ENCODE measurements at places on chromosomes 2 and 18. TPM values are rescaled to one million over a fixed set of nuclear protein-coding genes. Genes with fewer than 3 reads are reported as not detected.

Gene GALR1
- total RNA-seq: 4.0 TPM

DNA sequence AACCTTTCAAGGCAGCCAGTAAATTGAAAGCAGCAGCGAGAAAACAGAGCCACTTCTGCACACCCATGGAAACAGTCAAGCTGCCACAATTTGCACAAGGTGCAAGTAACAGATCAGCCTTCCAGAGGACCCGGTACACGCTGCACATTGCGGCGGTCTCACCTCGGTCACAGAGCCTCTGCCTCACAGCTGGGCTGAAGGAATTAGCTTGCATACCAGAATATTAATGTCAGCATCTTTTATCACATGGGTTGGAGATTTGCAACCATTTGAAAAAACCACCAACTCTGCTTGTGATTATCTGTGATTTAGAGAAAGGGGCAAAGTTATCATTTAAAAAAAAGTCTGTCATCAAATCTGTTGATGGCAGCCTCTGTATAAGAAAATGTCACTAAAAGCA lies 330.5 kb upstream of the TCF4 start:
- peaks cover 4% of the 10 kb centered on the region for H3K27me3 ChIP-seq
- no peak for DNase-seq
- no peak overlapping the region for H3K27ac ChIP-seq
- H3K36me3 ChIP-seq: peaks cover 2% of the 10 kb centered on the region
- no peak overlapping the region for H3K4me3 ChIP-seq

GRCh38 chr2:163266772-163267171 lies 428.2 kb upstream of the KCNH7 start:
- no peaks in the 10 kb centered on the region for H3K27me3 ChIP-seq
- no peak overlapping the region for H3K27ac ChIP-seq
- no peak overlapping the region for H3K4me3 ChIP-seq
- DNase-seq: no peak
- H3K4me1 ChIP-seq: no peaks in the 10 kb centered on the region

- H3K27me3 ChIP-seq: no peaks in the 10 kb centered on the region
- no peak overlapping the region for H3K27ac ChIP-seq
- no peak overlapping the region for H3K4me3 ChIP-seq
- H3K36me3 ChIP-seq: peaks cover 1% of the 10 kb centered on the region
- DNase-seq: no peak
Measured at GRCh38 chr2:33131749-33132148, 185.0 kb downstream of the LTBP1 start.

DNA sequence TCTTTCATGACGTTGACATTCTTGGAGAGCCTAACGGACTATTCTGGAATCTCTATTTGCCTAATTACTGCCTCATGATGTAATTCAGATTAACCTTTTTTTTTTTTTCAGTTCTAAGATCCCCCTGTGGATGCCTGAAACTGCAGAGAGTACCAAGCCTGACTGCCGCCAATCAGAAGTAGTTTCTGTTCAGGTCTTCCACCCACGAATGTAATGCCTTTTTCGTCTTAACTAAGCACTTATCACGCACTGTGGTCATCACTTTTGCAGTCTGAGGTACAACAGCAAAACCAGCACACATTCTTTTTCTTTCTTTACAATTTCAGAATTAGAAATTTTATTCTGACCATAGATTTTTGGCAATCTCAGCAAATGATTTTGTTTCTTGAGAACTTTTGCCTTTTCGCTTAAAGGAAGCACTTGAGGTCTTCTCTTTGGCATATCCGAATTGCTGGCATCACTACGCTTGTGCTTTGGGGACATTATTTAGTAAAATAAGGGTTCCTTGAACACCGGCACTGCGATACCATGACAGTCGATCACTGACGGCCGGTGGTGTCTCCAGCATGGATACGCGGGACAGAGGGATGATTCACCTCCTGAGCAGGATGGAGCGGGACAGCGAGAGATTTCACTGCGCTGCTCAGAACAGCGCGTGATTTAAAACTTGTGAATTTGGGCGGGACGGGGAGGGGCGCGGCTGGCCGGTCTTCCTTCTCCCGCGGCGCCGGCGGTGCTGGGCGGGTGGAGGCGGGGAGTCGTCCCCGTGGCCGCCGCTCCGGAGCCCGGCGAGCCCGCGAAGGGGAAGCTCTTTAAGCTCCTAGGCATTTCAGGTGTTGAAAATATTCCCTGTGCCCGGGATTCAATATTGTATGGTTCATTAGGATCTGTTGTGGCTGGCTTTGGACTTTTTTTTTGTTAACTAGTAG lies 32.0 kb upstream of the GPR55 start:
- H3K36me3 ChIP-seq: no peaks in the 10 kb centered on the region
- peaks cover 6% of the 10 kb centered on the region for H3K4me1 ChIP-seq
- peak overlapping the region; percentile 67 for H3K4me3 ChIP-seq
- H3K27me3 ChIP-seq: peaks cover 52% of the 10 kb centered on the region

DNA sequence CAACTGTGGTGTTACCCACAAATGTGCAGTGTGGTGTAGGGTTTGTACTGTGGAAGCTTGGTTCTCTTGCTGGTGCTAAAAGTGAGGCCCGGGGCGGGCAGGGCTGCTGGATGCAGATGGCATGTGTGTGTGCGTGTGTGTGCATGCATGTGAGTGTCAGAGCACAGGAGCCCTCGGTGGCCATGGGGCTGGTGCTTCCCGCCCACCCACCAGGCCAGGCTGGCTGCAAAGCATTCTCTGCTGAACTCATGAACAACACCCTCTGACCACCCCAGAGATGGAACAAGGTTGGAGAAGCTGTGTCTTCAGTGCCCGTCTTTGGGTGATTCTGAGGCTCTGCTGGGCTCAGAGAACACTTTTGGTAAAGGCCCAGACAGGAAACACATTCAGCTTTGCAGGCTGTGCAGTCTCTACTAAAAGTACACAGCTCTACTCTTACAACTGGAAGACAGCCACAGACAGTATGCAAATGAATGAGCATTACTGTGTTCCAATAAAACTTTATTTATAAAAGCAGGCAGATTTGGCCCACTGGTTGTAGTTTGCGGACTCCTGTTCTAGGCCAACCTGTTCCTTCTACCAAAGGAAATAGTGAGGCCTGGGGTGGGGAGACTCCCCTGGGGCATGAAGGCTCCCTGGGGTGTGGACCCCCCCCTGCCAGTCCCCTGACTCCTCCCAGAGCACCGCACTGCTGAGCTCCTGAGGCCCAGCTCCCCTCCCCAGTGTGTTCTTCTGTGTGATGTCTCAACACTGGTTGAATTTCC lies 225.3 kb upstream of the HDAC4 start:
- H3K4me1 ChIP-seq: no peaks in the 10 kb centered on the region
- no peaks in the 10 kb centered on the region for H3K36me3 ChIP-seq
- H3K27ac ChIP-seq: no peak overlapping the region

Data from progenitor cell of endocrine pancreas (in vitro differentiated cells).